ENCODE measurements at places on chromosomes 5 and 9. TPM values are rescaled to one million over a fixed set of nuclear protein-coding genes. Genes with fewer than 3 reads are reported as not detected.

Gene CNOT6
- polyA plus RNA-seq: 62.4 TPM

Gene FGF18
- polyA plus RNA-seq: 0.40 TPM

Gene DNAJA1
- 290 TPM for polyA plus RNA-seq

Gene MTX3
- polyA plus RNA-seq: 22.2 TPM

Gene FOXI1
- polyA plus RNA-seq: 8.1 TPM

Gene PLAC8L1
- polyA plus RNA-seq: 0.82 TPM

Gene CTXN3
- polyA plus RNA-seq: not detected

Gene LOX
- 40.3 TPM for polyA plus RNA-seq

DNA sequence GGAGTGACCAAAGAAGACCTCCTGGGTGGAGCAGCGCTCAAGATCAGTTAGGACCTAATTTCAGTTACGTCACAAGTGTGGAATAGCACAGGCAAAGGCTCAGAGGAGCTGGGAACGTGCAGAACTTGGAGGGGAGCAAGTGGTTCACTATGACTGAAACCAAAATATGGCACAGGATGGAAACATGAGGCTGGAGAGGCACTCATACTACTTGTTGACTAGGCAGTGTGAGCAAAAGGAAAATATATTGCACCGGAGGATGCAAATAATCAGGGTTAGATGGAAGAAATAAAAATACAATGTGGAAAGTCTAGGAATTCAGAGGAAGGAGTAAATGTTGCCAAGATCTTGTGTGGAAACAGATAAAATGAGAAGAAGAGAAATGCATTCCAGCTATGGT is 148.3 kb downstream of the DCP2 start:
- DNase-seq: no peak

DNA sequence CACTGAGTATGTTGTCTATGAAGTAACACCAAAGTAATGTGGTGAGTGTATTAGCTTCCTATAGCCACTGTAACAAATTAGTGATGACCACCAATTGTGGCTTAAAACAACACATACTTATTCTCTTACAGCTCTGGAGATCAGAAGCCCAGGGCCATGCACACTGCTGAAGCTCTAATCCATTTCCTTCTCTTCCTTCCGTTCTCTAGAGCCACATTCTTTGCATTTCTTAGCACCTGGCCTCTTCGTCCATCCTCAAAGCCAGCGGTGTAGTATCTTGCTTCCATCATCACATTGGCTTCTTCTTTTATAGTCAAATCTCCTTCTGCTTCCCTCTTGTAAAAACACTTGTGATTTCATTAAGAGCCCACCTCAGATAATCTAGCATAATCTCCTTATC is 230.3 kb upstream of the RFX3 start:
- no peak for DNase-seq

DNA sequence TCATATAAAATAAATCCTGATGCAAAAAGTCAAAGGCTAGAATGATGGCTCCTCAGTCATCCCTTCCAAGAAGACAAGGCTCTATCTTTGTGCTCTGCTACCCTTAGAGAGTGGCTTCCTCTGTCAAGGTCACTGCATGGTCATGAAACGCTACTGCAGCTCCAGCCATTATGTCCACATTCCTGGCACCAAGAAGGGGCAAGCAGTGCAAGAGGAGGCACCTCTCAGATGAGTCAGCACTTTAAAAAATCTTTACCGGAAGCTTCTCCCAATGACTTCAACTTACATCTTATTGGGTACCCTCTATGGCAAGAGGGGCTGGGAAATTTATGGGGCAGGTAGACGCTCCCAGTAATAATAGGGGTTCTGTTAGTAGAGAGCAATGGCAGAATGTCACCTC is 129.5 kb upstream of the CPEB4 start:
- no peak for DNase-seq

GRCh38 chr5:73633060-73633459 is 7.1 kb downstream of the ARHGEF28 start:
- DNase-seq: no peak

DNA sequence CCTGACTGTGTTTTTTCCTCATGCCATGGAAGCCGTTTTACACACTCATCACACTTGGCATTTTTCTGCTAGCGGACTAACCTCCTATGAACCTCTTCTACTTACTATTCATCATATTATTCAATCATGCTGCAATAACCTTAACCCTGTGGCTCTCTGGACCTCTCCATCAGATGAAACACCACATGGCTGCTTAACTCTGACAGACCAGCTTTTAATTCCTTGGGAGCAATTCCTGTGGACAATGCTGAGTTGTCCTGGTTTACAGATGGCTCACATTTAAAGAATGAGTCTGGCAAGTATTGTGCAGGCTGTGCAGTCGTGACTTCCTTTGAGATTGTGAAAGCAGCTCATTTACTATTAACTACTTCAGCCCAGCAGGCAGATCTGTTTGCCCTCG is 9.0 kb downstream of the OR1J1 start:
- no peak for DNase-seq

GRCh38 chr5:39395521-39395920 is 29.3 kb downstream of the DAB2 start:
- no peak for DNase-seq

- DNase-seq: no peak
Observed at GRCh38 chr9:110351009-110351467, 13.4 kb upstream of the TXNDC8 start.

DNA sequence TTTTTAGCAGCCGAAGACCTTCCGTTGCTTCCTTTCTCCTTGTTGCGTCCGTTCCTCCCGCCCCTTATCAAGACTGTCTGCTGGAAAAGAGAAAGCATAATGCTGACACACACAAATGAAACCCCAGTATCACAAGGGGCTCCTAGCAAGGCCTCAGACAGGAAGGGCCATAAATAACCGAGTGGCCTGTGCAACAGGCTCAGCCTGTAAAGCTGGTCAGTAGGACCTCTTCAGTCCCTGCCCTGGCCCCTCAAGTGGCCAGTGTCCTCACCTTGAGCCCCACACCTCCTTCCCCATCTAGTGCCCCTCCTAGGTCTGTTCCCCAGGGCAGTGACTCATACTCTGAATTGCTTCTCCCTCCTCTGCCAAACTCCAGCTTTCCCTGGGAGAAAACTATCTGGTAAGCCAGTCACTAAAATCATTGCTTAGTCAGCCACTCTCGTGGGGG is 174.6 kb upstream of the IL12B start:
- no peak for DNase-seq

GRCh38 chr5:102920762-102921161 is 165.7 kb downstream of the PAM start:
- no peak for DNase-seq

GRCh38 chr5:110219769-110220168 is 506.7 kb downstream of the TMEM232 start:
- DNase-seq: no peak

DNA sequence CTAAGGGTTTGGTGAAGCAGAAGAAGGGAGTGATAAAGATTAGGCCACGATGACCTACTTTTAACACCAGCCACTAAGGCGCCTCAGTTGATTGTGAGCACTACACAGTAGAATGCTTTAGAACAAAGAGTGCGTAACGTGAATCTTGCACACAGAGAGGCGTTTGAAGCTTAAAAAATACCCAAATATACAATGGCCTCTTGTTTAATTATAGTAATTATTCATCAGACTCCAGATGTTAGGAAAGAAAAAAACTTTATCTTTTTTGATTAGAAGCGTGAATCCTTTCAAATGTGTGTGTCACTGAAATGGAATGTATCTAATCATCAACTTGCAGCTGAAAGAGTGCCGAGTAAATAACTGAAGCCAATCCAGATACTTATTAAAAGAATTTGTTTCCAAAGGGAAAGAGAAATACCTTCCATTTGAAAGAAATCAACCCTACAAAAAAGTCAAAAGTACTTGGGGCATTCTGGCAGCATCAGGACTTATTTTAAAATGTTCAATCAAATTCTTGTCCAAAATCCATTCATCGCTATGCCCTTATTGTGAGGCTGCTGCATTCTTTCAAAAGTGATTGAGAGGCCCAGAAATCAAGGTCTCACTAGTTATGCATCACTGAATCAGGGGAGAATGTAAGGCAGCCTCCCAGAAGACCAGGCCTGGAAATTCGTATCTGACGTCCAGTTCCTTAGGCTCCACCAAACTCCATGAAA is 337.5 kb downstream of the ZNF608 start:
- DNase-seq: no peak

DNA sequence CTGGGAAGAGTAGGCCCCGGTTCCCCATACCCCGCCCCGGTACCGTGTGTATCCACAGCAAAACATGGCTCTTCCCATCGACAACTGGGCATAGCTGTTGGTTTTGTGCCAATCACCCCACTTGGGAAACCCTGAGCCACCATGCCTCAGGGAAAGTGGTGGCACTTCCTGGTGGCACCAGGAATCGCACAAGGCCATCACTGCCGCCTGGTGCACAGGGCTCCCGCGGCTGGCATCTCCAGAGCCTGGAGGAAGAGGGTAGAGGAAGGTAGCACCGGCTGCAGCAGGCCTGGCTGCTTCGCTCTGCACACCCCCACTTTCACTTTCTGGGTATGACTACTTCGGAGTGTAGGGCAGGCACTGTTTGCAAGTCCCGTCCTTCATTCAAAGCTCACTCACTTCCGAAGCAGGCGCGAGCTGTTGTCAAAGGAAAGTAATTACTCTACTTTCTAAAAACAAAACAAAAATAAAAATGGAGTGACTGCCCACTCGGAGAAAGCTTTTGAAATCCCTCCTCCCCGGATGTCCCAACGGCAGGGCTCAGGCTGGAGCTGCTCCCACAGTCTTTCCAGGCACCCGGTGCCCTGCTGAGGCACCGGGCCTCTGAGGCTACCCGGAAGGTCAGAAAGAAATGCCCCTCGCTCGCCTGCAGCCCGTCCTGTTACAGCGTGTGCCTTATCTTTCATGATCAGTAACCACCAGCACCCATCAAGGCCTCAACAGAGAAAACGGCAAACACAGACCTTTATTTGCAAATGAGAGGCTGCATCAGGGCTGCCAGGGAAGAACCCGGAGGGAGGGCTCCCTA is 2.0 kb downstream of the BRD3 start:
- no peak for DNase-seq

- DNase-seq: no peak
Observed at GRCh38 chr5:7395432-7395946, 449 bp upstream of the ADCY2 start.

DNA sequence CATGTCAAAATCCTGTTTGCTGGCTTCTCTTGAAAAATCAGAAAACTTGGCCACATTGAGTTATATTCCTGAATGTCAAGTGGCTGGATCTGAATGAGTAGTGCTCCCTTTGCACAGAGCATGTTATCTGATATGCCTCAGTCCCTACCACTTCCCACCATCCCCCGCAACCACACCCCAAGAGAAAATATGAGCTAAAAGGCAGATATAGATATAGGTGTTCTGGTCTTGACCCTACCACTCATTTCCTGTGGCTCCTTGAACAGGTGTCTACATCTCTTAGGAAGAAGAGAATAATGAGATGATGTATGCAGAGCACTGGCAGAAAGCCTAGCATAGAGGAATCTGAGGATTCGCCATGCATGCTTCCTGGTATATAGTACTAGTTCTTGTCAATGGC is 6.6 kb upstream of the CYSTM1 start:
- no peak for DNase-seq

DNA sequence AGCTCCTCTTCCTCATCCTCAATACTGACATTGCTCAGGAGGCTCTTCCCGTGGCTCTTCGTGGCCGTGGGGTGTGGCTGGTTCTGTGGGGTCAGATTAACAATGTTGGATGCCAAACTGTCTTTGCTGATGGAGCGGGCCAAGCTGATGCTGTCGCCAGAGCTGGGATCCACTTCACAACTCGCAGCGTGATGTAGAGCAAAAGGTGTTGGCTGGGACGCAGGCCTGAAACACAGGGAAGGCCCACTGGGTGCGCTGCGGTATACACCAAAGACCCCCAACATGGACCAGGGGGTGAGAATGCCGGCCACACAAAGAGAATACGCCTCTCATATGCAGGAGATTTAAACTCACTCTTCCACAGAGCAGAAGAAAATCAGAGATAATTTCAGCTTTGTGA is 84.3 kb downstream of the CAMSAP1 start:
- DNase-seq: no peak

GRCh38 chr9:80498001-80498555 is 926.3 kb downstream of the TLE4 start:
- DNase-seq: no peak

DNA sequence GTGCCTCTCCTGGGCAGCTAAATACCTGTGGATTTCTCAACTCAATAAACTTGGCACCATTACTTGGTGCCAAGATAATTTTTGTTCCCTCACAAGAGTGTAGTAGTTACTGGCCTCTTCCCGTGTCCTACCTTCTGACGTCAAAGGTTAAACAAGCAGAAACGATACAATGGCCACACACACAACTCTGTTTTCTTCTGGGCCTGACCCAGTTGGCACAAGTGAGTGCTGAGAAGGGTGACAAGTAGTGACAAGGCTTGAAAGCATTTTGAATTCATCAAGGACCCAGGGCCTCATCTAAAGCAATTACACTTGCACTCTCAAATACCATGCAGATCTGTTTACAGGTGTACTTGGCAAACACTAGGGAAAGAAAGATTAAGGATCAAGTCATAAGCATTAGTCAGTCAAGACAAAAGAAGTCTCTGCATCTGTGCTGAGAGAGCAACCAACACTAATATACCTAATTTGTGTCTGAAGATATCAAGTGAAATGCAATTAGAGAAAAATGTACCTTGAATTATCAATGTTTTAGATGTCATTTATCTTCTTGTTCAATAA is 30.8 kb downstream of the RASEF start:
- no peak for DNase-seq

DNA sequence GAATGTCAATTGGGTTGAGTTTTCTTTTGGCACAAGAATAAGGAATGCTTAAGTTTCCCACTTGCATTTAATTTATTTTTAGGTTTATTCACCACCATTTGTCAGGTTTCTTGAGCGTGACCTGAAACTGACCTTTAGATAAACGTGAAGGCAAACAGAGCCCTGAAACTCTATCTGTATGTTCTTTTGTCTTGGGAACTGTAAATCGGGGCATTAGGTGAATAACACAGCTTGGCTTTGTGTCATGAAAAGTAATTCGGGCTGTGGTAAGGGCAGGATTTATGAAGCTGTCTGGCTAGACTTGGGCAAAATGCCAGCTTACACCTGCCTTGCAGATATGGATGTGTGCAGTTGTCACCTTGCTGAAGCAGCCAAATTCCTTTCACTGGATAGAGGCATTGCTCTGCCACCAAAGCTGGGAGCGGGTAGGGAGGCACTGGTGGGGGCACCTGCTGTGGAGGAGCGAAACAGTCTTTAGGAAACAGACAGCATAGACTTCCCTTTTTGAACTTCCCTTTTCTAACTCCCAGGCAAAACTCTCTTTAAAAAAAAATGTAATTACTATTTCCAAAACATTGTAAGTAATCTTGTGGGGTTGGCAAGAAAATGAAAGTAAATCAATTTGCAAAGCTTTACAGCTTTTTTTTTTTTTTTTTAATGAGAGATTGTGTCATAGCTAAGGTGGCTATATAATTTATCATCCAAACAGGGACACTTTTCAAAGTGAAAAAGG is 545.2 kb downstream of the CSNK1G3 start:
- peak; percentile 60 for DNase-seq

DNA sequence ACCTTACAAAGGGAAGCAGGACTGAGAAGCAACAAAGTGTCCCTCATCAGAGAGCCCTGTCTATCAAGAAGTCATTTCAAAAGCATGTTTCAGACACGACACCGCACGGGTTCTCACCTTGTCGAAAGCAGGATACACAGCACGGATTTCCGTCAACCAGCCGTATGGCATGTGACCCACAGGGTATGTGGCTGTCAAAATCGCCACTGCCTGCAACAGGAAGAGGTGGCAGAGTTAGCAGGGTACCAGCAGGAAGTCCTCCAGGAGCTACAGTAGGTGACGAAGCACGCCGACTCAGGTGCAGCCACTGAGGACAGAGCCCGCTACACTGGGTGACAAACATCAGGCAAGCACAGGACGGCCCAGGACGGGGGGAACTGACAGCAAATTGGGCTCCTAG is 81.2 kb downstream of the OTULIN start:
- no peak for DNase-seq
